Activated CD4-positive, alpha-beta T cell treated with anti-CD3 and anti-CD28 coated beads, Interleukin-2, amount 10 ng/mL, durations not matched to agents 7 days and 5 days (primary cell): ENCODE measurements at places on chromosomes 2 and 18.

- no peak for DNase-seq
These were observed 77.4 kb downstream of the MERTK start for GRCh38 chr2:111975819-111976218.

DNA sequence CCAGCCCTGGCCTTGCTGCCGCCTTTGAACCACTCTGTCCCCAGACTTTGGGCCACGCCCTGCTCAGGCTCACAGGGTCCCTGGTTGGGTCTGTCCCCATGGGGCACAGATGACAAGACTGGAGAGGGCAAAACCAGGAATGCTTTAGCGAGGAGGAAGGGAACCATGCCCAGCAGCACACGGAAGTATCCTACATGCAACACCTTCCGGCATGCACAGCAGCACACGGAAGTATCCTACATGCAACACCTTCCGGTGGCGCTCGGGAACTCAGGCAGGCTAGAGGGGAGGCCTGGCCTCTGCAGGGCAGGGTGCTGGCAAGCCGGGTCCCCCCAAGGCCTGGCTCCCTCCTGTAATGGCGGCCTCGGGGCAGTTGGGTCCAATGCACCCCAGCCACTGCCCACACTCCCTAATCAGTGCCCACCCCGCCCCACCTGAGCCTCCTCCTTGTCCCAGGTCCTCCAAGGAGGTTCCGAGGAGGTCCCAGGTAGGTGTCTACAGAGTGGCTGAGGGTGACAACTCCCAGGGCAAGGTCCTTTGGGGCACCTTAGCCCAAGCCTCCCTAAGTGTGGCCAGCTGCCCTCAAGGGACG, 33.6 kb upstream of the SNED1 start:
- DNase-seq: no peak

GRCh38 chr2:130728007-130728454, 839 bp upstream of the GPR148 start:
- peak; percentile 35 for DNase-seq

- DNase-seq: no peak
These were observed 594.3 kb upstream of the REG3G start for GRCh38 chr2:78431241-78431640.

GRCh38 chr2:128261245-128262128, 57.2 kb downstream of the HS6ST1 start:
- no peak for DNase-seq

- no peak for DNase-seq
These were observed 23.2 kb downstream of the PRKD3 start for GRCh38 chr2:37301408-37301807.
